Smooth muscle cell of the brain vasculature (primary cell): ENCODE measurements at places on chromosomes 7 and 10.

DNA sequence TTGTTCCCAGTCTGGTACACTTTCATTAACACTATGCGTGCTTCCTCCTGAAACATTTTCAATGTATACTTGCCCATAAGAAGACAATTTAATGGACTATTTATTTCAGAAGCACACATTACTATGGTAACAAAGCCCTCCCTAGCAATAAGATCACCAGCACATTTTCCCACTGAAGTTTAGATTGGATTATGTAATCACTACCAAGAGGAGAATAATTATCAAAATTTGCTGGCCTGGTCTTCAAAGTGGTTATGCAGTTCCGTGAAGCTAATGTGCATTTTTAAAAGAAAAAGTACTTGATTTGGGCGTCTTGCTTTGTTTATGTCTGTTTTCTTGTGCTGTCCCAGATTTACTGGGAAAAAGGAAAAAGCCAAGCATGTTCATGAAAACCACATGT is 61.9 kb downstream of the AP3M1 start:
- no peak for DNase-seq

GRCh38 chr7:130975731-130976130 is 241.7 kb upstream of the KLF14 start:
- no peak for DNase-seq

GRCh38 chr7:146635205-146636032 is 518.8 kb downstream of the CNTNAP2 start:
- peak; percentile 1 for DNase-seq

DNA sequence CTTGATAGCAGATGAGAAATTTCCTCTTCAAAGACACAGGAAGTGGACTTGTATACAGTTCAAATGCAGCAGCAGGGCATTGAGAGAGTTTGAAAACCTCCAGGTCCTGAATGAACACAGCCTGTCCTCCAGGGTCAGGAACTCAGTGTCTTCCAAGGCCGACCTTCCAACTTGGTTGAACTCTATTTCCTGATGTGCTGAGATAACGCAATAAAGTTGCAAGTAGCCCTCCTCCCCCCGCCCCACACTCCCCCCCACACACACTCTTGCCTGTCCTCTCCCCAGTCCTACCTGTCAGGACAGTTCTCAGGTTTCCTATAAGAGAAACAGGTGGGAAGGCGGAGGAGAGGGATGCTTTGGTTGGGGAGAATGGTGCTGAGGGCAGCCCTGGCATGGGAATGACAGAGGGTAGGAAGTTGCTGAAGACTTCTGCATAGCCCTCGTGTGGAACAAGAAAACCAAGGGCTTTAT is 90.0 kb downstream of the CCDC71L start:
- no peak for DNase-seq

DNA sequence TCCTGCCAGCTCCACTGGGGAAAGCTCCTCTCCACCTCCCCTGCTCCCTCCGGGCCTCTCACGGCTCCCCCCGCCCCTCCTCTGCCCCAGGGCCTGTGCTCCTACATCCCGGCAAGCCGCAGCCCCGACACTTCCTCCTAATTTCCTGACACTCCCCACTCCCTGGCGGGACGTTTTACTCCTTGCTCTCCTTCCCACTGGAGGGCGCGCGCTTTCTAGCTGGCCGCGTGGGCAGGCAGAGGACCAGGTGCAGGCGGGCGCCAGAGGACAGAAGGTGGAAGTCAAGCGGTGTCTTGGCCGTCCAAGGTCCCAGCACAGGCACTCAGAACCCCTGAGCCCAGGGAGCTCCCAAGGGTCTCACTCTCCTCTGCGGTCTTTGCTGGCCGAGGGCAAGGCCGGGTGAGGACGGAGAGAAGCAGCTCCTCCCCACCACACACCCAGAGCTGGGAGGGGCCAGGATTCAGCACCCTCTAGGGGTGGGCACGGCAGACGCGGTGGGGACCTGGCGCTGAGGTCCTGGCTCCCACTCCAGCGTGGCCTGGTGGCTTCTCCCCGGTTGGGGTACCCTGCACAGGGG is 19.1 kb downstream of the ADAM8 start:
- no peak for DNase-seq

- DNase-seq: no peak
Observed at GRCh38 chr10:8060704-8061121, 6.2 kb downstream of the GATA3 start.

GRCh38 chr10:12500381-12501303 is 151.3 kb downstream of the CAMK1D start:
- DNase-seq: no peak

GRCh38 chr7:33356336-33356735 is 227.0 kb downstream of the BBS9 start:
- no peak for DNase-seq

- no peak for DNase-seq
Observed at GRCh38 chr10:76552091-76552873, 1085.3 kb downstream of the KCNMA1 start.

GRCh38 chr10:73855413-73855812 is 18.9 kb downstream of the CAMK2G start:
- no peak for DNase-seq

- no peak for DNase-seq
Observed at GRCh38 chr10:25768167-25768566, 165.9 kb upstream of the MYO3A start.

- no peak for DNase-seq
Observed at GRCh38 chr10:124253006-124253405, 159.6 kb upstream of the CHST15 start.

DNA sequence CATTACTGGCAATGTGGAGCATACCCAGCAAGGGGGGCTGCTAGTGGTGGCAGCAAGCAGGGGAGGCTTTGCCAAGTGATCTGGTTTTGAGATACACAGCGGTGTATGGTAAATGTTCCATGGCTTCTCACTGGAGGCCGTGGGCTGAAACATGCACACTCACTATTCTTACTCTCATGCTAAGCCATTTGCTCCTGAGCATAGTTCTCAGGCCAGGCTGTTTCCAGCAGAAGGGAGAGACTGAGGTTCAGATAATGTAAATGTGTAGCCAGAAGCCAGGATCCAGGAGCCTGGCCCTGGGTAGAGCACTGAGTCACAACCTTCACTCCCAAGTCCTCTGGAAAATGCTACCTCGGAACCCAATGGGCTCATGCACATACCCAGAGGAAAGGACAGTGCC is 757.9 kb downstream of the GRID1 start:
- no peak for DNase-seq

DNA sequence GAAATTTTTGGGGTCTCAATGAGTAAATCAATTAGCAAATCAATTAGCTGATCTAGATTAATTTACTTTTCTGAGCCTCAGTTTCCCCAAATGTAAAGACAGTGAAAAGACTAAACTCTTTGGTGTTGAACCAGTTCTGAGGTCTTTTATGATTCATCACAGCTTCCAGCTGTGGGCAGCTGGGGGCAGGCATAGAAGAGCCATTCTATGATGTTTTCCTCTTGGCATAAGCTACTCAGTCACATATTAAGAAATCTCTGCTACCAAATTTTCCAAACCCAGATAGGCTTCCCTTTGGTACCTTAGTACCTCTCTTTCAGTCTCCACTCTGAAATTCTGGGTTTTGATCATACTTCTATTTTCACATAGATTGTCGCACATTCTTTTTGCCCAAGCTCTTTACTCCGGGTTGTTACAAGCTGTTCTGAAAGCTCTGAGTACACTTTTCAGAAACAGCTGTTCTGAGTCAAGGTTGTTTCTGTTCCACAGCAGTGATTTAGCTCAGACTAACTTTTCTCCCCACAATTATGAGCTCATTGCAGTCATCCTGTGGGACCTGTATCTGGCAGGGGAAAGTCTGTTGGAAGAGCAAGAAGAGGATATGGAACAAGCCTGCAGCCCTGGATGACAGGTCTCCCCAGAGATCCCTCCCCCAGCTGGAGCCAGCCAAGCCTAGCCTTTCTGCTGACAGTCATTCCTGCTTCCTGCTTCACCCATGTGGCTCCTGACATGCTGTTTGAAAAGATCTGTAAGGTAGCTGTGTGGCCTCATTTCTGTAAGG is 599.6 kb upstream of the GHITM start:
- no peak for DNase-seq

DNA sequence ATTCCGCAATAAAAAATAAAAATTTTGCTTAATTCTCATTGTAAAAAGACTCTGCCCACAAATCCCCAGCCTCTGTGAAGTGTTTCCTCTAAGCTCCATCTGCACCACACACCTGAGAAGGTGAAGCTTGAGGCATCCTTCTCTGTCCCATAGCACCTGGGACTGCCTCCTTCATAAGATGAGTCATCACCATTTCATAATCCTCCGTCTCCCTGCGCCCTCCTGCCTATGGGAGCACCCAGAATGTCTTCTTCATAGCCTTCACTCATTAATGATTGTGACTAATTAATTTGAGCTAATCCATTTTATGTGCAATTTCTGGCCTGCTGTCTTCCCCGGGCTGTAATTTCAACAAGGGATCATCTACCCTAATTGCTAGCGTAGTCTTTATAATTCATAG is 90.3 kb downstream of the WDR11 start:
- no peak for DNase-seq

- DNase-seq: no peak
Observed at GRCh38 chr7:20050241-20050966, 166.8 kb downstream of the MACC1 start.

DNA sequence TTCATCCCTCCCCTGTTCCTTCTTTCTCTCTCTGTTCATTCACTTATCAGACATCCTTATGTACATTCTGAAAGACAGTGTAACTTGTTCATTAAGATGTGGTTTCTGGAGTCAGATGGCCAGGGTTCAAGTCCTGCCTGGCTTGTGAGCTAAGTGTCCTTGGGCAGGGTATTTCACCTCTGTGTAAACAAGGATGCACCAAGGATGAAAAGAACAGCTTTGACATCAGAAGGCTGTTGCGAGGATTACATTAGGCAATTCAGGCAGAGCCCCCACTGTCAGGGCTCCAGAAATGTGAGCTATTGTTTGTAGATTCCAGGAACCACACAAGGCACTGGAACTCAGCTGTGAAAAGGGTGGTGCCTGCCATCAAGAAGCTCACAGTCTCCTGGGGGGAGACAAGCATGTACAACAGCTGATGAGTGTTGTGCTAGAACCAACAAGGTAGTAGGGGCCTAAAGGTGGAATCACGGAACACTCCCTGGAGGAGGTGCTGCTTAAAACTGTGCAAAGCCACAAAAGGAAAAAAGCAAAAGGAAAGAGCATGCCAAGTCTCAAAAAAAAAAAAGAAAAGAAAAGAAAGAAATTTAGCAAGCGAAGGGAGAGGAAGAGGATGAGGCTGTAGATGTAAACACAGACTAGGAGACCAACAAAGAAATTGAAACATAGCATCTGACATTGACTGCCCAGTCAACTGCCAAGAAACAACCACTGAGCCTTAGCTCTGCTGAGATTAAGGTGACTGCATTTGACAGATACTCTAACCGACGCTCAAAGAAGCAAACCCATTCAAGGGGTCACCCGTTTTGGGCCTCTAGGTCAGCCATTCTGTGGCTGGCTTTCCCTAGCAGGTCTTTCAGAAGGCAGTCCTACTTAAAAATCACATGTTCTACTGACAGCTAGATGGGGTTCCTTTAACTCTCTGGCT is 12.5 kb downstream of the PDLIM1 start:
- peak; percentile 89 for DNase-seq

- no peak for DNase-seq
Observed at GRCh38 chr10:5732141-5732540, 47.5 kb downstream of the TASOR2 start.

- DNase-seq: no peak
Observed at GRCh38 chr7:154598396-154598795, 404.5 kb downstream of the PAXIP1 start.

GRCh38 chr7:37352974-37353948 is 95.4 kb downstream of the ELMO1 start:
- no peak for DNase-seq

- no peak for DNase-seq
Observed at GRCh38 chr7:35753761-35754603, 46.9 kb upstream of the SEPTIN7 start.
